Effector CD4-positive, alpha-beta T cell (primary cell): ENCODE measurements at places on chromosomes 5 and 9.

DNA sequence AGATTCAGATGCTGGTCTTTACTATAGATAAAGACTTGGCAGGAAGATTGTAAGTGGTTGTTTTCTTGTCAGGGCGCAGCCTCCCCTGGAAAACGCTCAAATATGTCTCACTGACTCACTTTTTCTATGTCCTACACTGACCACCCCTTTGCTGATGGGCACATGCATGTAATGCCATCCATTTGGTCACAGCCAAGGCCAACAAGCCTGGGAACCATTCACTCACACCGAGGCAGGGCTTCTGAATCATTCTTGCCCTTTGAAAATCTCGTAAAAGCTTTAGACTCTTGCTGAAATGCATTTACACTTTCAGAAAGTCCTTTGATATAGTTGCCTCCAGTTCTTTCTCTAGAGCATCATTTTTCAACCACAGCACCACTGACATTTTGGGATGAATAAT is 249.4 kb downstream of the ACTL7B start:
- no peak for DNase-seq

- no peak for DNase-seq
Measured at GRCh38 chr9:111992523-111992922, 95.9 kb downstream of the UGCG start.

DNA sequence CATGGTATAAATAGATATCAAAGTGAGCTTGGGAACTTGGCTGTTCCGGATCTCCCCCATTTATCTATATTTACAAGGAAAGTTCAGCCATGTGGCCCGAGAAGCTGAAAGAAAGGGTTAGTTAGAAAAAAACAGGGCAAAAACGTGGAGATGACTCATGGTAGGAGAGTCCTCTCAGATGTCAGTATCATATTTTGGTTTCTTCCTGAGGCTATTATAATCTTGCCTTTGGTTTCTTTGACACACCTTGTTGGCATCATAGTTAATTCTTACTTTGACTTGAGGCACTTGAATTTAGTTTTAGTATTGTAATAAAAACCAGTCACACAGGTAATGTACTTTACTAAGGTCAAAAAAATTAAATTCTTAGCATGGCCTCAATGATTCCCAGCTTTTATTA is 59.9 kb downstream of the GABRA6 start:
- DNase-seq, result no peak

DNA sequence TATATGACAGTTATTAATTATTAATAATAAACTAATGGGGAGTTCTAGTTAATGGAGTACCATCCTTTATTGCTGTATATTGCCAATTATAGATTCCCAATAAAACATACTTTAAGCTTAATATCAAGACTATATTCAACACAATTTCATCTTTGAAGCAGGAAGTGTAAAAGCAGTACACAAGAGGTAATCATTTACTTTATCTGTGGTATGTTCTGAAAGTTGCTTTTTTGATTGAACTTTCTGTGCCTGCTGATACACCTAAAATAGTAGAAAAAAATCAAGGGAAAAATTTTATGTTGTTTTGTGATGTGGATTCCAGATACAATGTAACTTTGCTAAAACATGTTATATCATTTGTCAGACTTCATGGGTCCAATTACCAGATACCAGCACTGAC is 58.0 kb downstream of the ACO1 start:
- DNase-seq, result no peak

- DNase-seq, result no peak
Measured at GRCh38 chr5:88776692-88777091, 106.3 kb downstream of the MEF2C start.

DNA sequence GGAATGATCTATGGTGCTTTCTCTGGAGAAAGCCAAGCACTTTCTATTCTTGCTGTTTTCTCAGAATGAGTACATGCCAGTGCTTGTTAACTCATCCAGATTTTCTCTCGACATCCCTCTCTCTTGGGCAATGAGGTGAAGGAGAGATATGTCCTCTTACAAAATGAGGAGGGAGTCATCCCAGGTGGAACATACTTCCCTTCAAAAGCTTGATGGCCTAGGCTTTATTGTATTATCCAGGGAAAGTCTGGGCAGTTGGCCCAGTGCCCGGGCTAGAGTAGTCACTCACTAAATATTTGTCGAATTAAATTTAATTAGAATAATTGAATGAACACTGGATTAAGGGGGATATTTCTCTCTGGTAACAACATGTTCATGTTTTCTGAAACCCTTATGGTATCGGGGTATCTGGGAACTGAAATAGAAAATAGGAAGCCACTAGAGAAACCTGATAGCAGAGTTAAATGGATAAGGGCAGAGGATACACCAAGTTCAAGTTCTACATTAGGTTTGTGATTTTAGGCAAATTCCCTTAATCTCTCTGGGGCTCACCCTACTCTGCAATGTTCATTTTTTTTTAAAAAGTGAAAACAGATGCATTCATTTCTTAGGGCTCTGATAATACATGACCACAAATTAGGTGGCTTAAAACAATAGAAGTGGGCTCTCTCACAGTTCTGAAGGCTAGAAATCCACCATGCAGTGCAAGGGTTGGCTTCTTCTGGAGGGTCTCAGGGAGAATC is 99.6 kb downstream of the LIFR start:
- DNase-seq, result no peak

- no peak for DNase-seq
Measured at GRCh38 chr9:77277719-77278118, 100.4 kb downstream of the VPS13A start.

DNA sequence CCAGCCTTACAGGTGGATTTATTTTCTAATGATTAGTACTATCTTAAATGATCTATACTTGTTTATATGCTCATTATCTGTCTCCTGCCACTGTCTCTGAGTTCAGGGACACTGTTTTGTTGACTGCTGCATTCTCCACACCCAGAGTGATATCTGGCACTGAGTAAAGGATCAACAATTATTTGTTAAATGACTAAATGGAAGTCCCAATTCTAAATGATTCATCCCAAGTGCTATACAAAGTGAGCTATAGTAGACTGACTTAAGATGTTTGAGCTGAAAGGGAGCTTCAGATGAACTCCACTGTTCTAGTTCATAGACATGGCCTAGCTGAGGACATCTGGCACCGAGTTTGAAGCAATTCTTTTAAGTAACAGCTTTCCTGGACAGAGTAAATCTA is 40.5 kb downstream of the ITGA2 start:
- no peak for DNase-seq

- no peak for DNase-seq
Measured at GRCh38 chr5:16757989-16758501, 141.2 kb upstream of the RETREG1 start.

DNA sequence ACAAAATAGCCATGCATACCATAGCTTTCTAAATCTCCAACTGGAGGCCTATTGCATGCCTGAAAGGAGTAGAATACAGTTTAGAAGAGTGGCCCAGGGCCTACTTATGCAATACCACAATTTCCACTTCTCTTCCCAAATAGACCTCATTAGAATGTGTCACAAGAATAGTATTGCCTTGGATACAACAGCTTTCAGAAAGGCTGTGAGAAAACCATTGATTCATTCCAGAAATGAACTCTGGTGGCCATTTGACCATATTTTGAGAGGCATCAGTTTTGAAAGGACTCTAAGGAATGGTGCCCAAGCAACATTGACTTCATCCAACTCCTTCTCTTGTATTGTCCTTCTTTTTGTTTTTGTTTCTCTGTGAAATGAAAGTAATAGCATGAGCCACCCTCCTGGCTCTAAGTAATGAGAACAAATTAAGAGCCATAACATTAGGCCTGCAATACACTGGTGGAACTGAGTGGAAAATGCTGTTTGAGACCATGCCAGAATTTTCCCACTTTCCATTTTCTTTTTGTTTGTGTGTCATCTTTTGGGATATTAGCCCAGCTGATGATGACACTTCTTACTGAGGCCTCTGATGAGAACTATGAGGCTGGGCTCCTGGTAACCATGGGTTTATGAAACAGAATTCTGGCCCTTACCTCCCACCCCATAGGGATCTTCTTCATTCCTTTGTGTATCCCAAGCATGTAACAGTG is 90.2 kb downstream of the TMEM174 start:
- DNase-seq, result no peak

DNA sequence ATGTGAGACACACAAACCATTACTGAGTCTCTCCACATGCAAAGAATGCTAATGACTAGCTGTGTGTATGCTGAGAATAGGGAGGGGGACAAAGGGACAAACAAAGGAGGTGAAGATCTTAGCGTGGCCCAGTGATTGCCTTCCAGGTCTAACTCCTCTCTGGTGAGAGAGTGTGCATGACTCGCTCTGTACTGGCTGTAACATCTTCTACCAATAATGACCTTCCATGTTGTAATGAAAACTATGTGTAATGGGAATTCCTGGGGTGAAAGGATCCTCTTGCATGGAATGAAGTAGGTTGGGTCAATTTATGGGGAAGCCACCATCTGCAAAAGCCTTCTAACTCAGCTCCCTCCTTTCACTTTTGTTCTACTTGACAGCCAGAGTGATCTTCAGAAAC is 24.4 kb upstream of the GPR151 start:
- DNase-seq, result no peak

- peak; percentile 23 for DNase-seq
Measured at GRCh38 chr5:154038261-154038706, 426 bp downstream of the FAM114A2 start.

- DNase-seq, result no peak
Measured at GRCh38 chr9:136537896-136538598, 7.8 kb downstream of the NOTCH1 start.

- DNase-seq, result peak; percentile 59
Measured at GRCh38 chr9:112844771-112845542, 45.7 kb downstream of the SLC46A2 start.

DNA sequence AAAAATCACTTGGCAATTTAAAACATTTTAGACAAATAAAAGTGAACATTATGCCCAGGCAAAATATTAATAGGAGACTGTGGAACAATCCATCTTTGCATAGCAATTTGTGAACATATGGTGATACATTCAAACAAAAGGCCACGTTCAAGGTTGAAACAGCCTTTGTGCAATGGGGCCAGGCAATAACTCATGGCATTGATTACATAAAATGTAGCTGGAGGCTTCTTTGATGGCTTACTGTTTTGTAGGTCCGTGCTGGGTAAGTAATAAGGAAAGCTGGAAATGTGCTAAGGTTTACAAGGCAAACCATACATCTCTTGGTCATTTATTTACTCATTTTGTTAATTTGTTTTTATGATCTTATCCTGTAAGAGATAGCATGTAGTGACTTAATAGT is 651.8 kb downstream of the KCTD16 start:
- DNase-seq, result no peak

DNA sequence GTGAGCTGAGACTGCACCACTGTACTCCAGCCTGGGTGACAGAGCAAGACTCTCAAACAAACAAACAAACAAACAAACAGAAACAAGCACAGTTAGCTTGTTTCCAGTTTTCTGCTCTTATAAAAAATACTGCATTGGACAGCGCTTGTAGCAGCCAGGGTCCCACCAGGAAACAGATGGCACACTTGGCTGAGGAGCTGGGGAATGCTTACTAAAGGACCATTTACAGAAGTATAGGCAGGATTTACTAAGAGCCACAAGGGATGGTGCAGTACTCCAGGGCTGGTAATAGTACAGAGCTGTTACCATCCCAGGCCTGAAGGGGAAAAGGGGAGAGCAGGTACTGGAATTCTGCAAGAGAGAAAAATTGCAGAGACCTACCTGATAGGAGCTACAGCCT is 5.2 kb upstream of the ANKS6 start:
- no peak for DNase-seq

DNA sequence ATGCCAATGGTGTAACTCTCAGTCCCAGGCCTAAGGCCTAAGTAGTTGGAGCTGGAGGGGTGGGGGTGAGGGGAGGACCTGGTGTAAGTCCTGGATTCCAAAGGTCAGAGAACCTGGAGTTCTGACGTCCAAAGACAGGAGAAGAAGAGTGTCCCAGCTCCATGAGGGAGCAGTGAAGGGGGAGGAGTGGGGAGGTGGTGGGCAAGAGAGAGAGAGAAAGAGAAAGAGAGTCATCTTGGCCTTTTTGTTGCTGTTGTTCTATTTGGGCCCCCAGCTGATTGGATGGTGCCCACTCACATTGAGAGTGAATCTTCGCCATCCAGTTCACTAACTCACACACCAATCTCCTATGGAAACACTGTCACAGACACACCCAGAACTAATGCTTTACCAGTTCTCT is 198.9 kb downstream of the DAB2IP start:
- DNase-seq, result no peak

DNA sequence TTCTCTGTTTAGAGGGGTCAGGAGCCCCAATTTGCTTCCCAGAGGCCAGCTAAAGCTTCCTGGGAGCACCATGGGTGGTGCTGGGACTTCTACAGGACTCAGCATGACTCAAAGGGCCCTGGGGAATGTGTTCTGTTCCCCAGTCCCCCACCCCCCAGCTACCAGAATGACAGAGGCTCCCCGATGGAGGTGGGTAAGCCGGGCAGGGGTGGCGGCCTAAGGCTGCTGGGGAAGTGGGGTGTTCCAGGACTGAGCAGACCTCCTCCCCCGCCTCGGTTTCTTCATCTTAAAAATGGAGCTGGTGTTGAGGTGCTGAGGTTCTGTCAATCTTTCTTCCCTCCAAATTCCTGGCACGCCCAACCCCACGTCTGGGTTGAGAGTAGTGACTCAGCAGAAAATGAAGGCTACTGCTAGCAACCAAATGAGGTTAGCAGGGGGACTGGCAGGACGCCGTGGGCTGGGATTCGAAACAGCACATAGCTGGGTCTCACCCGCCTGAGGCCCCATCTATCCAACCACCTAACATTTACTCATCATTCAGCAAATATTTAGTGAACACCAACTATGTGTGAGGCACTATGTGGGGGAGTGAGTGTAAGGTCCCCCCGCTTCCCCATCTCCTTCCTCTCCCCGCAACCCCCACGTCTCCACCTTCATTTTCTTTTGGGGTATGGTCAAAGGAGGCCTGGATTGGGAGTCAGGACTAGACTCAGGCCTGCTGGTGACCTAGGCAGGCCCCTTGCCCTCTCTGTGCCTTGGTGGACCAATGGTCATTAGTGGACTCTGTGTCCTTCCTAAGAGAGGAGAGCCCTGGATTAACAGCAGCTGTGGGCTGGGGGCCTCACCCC is 50.2 kb downstream of the C9orf50 start:
- DNase-seq, result no peak

DNA sequence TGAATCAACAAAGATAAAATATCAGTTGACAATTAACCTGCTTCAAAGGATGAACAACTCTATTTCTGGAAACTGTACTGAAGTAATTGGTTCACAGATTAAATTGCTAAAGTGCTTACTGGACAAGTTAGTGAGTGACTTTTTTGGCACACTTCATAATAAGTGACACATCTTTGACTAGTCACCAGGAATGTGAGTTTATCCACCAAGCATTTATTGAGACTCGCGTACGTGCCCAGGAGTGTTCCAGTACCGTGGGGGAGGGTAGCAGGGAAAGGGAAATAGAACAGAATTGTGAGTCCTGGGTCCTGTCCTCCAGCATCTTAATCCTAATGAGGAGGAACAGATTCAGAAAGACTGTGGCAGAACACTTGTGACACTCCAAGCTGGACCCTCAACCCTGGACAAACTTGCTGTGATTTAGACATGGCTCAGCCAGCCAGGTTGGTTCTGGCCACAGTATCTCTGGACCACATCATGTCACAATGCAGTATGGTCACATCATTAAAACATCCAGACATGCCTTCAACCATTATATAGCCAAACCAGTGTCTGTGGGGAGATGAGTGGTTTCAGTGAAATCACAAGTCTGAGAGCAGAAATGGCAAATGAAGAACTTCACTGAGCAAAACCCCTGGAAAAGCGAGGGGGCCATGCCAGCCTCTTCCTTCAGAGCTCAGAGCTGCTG is 623.1 kb downstream of the BNC2 start:
- no peak for DNase-seq

- no peak for DNase-seq
Measured at GRCh38 chr9:21967702-21968101, 26.5 kb downstream of the CDKN2A start.
